ENCODE measurements at places on chromosomes 11 and 22.

DNA sequence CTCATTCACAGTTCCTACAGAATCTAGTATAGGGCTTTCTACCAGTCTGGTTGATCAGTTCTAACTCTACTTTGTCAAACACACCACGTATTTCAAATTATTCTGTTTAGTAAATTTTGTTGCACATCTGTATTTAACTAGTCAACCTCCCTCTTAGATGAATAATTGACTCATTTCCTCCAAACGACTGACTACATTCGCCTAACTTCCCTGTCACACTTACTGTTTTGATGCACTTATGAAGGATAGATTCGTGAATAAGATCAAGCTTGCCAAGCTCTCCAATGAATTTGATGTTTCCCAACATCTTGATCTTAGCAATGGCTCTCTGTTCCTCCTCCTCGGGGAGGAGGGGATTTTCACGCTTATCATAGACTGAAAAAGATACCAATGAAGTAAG is 5.0 kb downstream of the EIF4G2 start:
- no peak for DNase-seq

GRCh38 chr11:102829316-102830000 is 14.0 kb downstream of the MMP3 start:
- no peak for DNase-seq

GRCh38 chr11:79822766-79823165 is 381.9 kb upstream of the TENM4 start:
- DNase-seq = no peak

GRCh38 chr22:37088750-37089408 is 20.6 kb downstream of the TMPRSS6 start:
- no peak for DNase-seq

- DNase-seq = no peak
Measured at GRCh38 chr11:9037963-9038362, 34.2 kb upstream of the NRIP3 start.
